CD4-positive, alpha-beta memory T cell (primary cell): ENCODE measurements at places on chromosomes 3 and 15.

- no peak for DNase-seq
- H3K4me3 ChIP-seq = no peak overlapping the region
- no peak overlapping the region for H3K27ac ChIP-seq
- no peaks in the 10 kb centered on the region for H3K36me3 ChIP-seq
- no peaks in the 10 kb centered on the region for H3K27me3 ChIP-seq
Observed at GRCh38 chr3:192675958-192676649, 51.2 kb downstream of the FGF12 start.

GRCh38 chr3:61912158-61912557, 350.8 kb downstream of the PTPRG start:
- no peaks in the 10 kb centered on the region for H3K27me3 ChIP-seq
- H3K4me1 ChIP-seq = no peaks in the 10 kb centered on the region
- no peak overlapping the region for H3K27ac ChIP-seq
- H3K4me3 ChIP-seq = no peak overlapping the region

DNA sequence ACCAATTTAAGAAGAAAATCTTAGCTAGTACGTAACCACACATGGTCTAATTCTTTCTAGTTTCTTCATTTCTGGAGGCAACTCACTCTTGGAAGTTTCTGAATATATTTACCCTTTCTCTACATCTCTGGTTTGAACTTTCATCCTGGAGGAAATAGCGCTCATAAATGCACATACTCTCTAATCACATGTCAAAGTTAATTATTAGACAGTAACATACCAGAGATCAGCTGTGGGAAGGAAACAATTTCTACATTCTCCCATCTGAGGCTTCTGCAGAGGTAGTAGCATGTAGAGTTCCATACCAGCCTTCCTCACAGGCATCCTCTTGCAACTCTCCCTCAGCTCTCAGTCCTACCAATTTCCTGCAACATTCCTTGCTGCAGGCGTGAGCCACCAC, 132.5 kb downstream of the RBPMS2 start:
- H3K4me3 ChIP-seq = no peak overlapping the region
- no peaks in the 10 kb centered on the region for H3K36me3 ChIP-seq
- H3K4me1 ChIP-seq = peaks cover 29% of the 10 kb centered on the region
- no peak for DNase-seq
- H3K27me3 ChIP-seq = no peaks in the 10 kb centered on the region

DNA sequence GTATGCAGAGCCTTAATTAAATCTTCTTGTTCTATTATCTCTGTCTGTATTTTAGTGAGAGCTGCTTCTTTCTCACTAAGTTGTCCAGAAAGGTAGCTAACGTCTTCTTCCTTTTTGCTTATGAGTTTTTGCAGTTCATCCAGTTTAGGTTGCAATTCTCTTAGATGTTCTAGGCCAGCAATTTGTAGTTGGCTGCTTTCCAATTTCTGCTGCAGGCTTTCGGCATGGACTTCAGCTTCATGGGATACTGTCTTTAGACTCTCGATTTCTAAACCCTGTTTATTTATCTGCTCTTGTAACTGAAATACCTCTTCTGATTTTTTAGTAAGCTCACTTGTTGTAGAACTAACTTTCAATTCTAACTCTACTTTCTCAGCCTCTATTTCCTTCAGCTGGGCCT, 35.5 kb upstream of the HCLS1 start:
- no peaks in the 10 kb centered on the region for H3K27me3 ChIP-seq
- no peak for DNase-seq
- no peak overlapping the region for H3K27ac ChIP-seq
- H3K4me3 ChIP-seq = no peak overlapping the region
- H3K4me1 ChIP-seq = no peaks in the 10 kb centered on the region

GRCh38 chr3:125150525-125151441, 61.8 kb downstream of the SLC12A8 start:
- no peak overlapping the region for H3K27ac ChIP-seq
- H3K4me1 ChIP-seq = peaks cover 7% of the 10 kb centered on the region
- peak; percentile 53 for DNase-seq
- no peaks in the 10 kb centered on the region for H3K36me3 ChIP-seq
- H3K4me3 ChIP-seq = no peak overlapping the region
- no peaks in the 10 kb centered on the region for H3K27me3 ChIP-seq

DNA sequence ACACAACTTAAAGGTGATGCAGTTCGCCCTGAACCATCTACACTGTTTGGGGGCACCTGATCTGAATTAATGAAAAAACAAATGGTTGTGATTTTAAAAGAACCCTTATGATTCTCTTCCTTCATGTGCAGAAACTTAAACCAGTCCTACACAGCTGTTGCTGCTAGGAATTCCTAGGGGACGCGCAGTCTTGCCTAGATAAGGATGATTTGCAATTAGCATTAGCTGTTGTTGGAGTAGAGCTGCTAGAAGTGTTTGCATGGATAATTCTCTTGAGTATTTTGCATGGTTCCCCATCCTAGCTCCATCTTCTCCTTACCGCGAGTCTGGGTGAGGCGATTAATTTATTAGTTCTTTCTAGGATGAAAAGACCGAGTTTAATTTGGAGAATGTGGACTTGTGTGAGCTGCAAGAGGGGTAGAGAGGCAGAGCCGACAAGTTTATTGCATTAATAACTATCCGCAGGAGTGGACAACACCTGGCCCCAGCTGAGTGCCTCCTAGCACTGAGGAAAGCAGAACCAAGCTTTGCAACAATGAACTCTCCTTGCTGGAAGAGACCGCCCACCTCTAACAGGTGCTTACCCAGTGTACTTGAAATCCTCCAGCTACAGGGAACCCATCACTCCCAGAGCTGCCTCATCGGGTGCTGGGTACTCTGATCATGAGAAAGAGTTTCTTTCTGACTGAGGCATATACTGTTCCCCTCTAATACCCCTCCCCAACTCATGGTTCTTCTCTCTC, 75.0 kb upstream of the WNT7A start:
- H3K36me3 ChIP-seq = no peaks in the 10 kb centered on the region
- H3K27me3 ChIP-seq = no peaks in the 10 kb centered on the region
- H3K4me1 ChIP-seq = no peaks in the 10 kb centered on the region
- DNase-seq = no peak

DNA sequence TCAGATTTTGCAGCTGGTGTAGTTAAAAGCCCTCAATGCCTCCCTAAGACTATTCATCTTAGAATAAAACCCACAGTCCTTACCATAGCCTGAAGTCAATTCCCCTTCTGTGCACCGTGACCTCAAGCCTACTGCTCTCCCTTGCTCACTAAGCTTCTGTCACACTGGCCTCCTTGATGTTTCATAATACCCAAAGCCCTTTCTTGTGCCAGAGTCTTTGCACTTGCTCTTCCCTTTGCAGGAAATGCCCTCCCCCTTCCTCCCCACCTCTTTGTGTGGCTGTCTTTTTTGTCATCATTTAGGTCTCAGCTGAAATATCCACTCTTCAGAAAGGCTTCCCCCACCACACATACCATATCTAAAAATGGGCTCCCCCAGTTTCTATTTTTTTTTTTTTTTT, 4.2 kb upstream of the PLEKHO2 start:
- no peaks in the 10 kb centered on the region for H3K36me3 ChIP-seq
- peak; percentile 53 for DNase-seq
- no peaks in the 10 kb centered on the region for H3K27me3 ChIP-seq
- H3K4me1 ChIP-seq = peaks cover 64% of the 10 kb centered on the region
- peak overlapping the region; percentile 10 for H3K27ac ChIP-seq

- DNase-seq = no peak
- no peak overlapping the region for H3K27ac ChIP-seq
- no peaks in the 10 kb centered on the region for H3K4me1 ChIP-seq
Observed at GRCh38 chr3:13301286-13301987, 118.7 kb downstream of the NUP210 start.

DNA sequence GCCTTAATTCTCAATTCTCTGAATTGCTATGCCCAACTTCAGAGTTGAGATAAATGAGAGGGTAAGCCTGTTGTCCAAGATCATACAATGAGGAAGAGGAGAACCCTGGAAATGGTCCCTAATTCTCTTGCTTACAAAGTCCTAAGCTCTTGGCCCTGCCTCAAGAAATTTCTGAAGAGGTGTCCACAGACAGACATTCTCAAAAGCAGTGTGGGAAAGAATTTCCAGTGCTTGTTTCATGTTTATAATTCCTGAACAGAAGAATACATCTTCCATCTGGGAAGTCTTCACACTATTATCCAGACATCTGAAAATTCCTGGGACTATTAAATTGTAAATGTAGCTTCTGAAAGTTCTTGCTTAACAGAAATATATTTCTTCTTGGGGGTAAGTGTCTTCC, 166.8 kb upstream of the LRTM1 start:
- no peak for DNase-seq
- H3K4me1 ChIP-seq = no peaks in the 10 kb centered on the region
- H3K4me3 ChIP-seq = no peak overlapping the region
- no peak overlapping the region for H3K27ac ChIP-seq
- H3K36me3 ChIP-seq = no peaks in the 10 kb centered on the region

GRCh38 chr3:76582632-76583378, 457.1 kb upstream of the ROBO2 start:
- no peaks in the 10 kb centered on the region for H3K4me1 ChIP-seq
- H3K4me3 ChIP-seq = no peak overlapping the region
- no peaks in the 10 kb centered on the region for H3K36me3 ChIP-seq
- DNase-seq = no peak

DNA sequence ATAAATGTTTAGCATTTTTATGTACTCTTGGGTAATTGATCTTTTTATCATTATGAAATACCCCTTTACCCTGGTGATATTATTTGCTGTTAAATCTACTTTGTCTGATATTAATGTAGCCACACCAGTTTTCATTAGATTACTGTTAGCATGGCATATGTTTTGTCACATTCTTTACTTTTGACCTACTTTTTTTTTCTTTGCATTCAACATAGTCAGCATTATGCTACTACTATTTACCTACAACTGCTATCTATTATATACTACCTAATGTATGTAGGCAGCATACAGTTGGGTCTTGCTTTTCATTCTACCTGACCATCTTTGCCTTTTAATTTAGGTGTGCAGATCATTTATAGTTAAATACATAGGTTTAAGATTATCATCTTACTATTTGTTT, 1429.6 kb upstream of the ALCAM start:
- H3K27ac ChIP-seq = no peak overlapping the region
- no peak for DNase-seq
- no peak overlapping the region for H3K4me3 ChIP-seq
- H3K27me3 ChIP-seq = no peaks in the 10 kb centered on the region
- H3K4me1 ChIP-seq = no peaks in the 10 kb centered on the region
- H3K36me3 ChIP-seq = no peaks in the 10 kb centered on the region

DNA sequence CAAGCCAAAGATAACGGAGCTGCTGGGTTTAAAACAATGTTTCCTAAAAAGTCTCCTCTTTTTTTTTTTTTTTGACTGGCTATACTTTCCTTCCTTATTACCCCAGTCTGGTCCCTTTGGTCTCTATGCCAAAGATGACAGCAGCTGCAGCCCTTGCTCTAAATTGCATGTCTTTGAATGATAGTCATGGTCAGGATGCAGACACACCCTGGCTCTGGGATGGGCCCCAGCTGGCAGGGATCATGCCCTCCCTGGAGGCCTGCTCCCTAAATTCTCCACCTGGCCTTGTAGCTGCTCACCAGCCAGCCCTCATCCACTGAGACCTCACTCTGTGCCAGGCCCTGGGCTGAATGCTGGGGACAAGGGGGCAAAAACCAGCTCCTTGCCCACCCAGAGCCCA, 95.8 kb downstream of the MESD start:
- H3K36me3 ChIP-seq = no peaks in the 10 kb centered on the region
- no peak overlapping the region for H3K27ac ChIP-seq
- H3K4me3 ChIP-seq = no peak overlapping the region
- DNase-seq = no peak
- no peaks in the 10 kb centered on the region for H3K27me3 ChIP-seq

GRCh38 chr3:13186435-13186815, 113.2 kb upstream of the IQSEC1 start:
- no peak for DNase-seq
- no peaks in the 10 kb centered on the region for H3K27me3 ChIP-seq
- H3K27ac ChIP-seq = no peak overlapping the region
- no peaks in the 10 kb centered on the region for H3K36me3 ChIP-seq
- H3K4me1 ChIP-seq = peaks cover 23% of the 10 kb centered on the region

DNA sequence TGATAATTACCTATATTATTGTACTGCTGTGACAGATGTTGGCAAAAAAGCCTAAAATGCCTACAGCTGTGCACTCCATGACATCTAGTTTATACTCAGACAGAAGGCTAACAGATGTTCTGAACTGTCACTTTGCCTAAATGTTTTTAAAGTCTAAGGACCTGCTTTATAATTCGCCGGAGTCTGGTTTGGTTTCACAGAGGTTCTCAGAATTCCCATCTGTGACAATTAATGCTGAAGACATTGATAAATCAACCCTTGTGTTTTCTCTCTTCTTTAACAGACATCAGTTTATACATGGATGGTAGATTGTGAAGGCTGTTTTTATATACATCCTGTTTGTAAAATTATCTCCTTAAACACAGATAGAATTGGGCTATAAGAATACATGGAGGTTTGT, 19.8 kb upstream of the SOX2 start:
- no peak overlapping the region for H3K4me3 ChIP-seq
- H3K27me3 ChIP-seq = peaks cover 11% of the 10 kb centered on the region
- no peaks in the 10 kb centered on the region for H3K4me1 ChIP-seq
- H3K36me3 ChIP-seq = no peaks in the 10 kb centered on the region
- H3K27ac ChIP-seq = no peak overlapping the region
- no peak for DNase-seq

DNA sequence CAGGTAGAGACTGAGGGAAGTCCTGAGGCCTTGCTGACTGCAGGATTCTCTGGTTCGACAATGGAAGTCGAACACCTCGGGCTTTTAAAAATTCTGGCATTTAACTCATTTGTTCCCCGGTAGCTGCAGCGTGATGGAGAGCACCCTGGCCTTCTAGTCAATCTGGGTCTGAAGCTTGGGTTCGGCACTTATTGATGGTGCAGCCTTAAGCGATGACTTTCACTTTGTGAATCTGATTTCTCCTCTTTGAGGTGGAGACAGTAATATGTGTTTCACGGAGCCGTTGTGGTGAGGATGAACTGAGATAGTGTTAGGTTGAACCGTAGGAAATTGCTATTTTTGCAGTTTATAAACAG, 621 bp upstream of the PARP6 start:
- peaks cover 34% of the 10 kb centered on the region for H3K4me1 ChIP-seq
- DNase-seq = no peak
- H3K36me3 ChIP-seq = peaks cover 3% of the 10 kb centered on the region
- H3K27ac ChIP-seq = peak overlapping the region; percentile 71

GRCh38 chr3:79598594-79598993, 169.2 kb downstream of the ROBO1 start:
- H3K27me3 ChIP-seq = no peaks in the 10 kb centered on the region
- no peaks in the 10 kb centered on the region for H3K4me1 ChIP-seq
- H3K36me3 ChIP-seq = no peaks in the 10 kb centered on the region
- H3K4me3 ChIP-seq = no peak overlapping the region
- no peak for DNase-seq

DNA sequence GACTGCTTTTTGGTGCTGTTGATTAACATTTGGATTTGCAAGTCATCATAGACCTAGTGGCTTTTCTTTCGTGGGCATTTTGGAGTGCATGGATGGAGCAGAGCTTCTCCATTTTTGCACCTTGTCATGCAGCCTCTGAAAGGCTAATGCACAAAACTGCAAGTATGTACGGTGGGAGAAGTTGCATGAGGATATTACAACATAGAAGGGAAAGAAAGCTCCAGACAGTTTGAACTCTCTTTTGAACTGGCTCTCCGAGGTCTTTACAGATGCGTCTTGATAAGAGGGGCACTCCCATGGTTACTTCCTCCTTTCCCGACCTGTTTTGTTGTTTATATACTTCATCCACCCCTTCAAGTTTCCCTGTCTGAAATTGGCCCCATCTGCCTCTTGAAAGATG, 147.1 kb upstream of the GBE1 start:
- H3K36me3 ChIP-seq = no peaks in the 10 kb centered on the region
- no peak overlapping the region for H3K4me3 ChIP-seq
- H3K27ac ChIP-seq = no peak overlapping the region
